Glomerular endothelial cell (primary cell): ENCODE measurements at places on chromosomes 6 and 20. TPM values are rescaled to one million over a fixed set of nuclear protein-coding genes. Genes with fewer than 3 reads are reported as not detected.

- no peak for DNase-seq
These were observed 45.4 kb downstream of the TULP4 start for GRCh38 chr6:158357570-158358216.

DNA sequence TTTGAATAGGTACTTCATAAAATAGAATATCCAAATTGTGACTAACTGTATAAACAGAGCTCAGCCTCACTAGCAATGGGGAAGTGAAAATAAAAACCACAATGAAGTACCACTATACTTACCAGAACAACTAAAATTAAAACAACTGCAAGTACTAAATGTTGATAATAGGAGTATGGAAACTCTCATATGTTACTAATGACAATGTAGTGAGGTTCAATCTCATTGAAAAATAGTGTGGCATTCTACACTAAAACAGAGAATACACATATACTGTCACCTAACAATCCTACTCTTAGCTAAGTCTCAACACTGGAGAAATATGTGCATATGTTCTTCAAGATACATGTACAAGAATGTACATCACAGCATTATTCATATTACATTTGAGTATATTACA, 132.0 kb upstream of the CARMIL1 start:
- no peak for DNase-seq

DNA sequence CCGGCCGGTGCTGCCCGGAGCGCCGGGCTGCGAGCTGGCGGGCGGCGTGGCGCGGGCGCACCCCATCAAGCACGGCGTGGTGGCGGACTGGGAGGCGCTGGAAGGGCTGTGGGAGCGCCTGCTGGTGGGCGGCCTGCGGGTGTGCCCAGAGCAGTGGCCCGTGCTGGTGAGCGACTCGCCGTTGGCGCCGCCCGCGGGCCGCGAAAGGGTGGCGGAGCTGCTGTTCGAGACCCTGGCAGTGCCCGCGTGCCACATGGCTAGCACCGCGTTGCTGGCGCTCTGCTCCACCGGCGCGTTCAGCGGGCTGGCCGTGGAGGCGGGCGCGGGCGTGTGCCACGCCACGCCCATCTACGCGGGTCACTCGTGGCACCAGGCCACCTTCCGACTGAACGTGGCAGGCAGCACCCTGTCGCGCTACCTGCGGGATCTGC, 517 bp downstream of the ACTL10 start:
- no peak for DNase-seq

GRCh38 chr6:52346503-52346902, 15.4 kb upstream of the PAQR8 start:
- DNase-seq: no peak

LHFPL5 gene
- total RNA-seq: not detected in 2 replicates

DNA sequence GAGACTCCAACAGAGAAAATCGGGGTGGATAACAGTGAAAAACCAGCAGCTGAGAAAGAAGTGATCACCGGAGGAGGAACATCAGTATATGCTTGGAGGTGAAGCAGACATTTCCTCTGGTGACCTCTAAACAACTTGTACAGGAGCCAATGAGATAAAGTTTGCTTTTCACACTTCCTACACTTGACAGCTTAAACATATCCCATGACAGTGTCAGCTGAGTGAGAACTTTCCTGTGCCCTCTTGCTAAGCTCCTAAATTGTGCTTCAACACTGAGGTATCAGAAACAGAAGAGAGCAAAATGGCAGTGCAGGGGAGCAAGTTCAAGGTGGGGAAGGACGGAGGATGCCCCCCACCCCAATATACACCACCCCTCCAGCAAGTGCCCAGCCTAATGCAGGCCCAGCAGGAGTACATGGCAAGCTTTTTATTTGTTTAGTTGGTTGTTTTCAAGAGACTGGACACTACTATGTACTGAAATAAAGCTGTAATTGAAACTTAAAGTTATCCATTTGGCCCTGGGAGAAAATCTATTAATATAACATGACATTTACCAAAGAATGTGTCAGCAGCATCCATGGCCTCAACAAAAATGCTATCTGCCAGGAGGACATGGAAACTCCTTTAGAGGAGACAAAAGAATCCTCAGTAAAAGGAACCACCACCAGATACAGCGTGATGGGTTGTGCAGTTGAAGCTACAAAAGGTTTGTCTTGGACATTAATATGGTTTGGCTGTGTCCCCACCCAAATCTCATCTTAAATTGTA, 540.2 kb downstream of the PRKN start:
- no peak for DNase-seq

DNA sequence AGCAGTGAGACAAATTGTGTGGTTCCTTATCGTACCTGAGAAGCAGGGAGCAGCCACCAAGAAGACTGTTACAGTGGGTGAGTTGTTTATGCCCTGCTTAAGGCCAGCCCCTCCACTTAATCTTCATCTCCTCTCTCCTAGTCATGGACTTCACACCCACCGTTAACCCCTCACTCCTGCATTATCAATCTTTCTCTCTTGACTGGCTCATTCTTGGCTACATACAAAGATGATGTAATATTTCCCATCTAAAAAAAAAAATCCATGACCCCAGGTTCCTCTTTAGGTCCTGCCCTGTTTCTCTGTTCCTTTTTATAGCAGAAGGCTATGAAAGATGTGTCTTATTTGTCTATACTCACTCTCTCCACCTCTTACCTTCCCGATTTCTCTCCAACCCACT, 72.4 kb downstream of the SHLD1 start:
- no peak for DNase-seq

DNA sequence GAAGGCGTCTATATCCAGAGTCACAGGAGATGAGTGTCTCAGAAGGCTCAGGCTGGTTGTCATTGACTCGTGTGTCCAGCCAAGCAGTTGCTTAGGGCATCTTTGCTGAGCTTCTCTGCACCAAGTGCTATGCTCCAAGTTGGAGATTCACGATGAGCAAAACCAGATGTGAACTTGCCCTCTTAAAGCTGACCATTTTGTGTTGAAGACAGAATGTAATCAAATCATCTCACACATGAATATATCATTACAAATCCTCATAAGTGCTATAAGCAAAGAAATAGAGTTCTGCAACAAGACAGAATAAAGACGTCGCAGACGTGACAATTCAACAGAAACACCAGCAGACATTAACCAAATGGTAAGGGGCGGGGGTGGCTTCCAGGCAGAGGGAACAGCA, 103.9 kb downstream of the ALDH8A1 start:
- DNase-seq: no peak

- no peak for DNase-seq
These were observed 66.9 kb downstream of the RIPOR3 start for GRCh38 chr20:50624351-50625016.
